ENCODE measurements at places on chromosomes 16 and 17.
A peak's percentile ranks its signal among the peaks of the same experiment; 100 is the strongest.

DNA sequence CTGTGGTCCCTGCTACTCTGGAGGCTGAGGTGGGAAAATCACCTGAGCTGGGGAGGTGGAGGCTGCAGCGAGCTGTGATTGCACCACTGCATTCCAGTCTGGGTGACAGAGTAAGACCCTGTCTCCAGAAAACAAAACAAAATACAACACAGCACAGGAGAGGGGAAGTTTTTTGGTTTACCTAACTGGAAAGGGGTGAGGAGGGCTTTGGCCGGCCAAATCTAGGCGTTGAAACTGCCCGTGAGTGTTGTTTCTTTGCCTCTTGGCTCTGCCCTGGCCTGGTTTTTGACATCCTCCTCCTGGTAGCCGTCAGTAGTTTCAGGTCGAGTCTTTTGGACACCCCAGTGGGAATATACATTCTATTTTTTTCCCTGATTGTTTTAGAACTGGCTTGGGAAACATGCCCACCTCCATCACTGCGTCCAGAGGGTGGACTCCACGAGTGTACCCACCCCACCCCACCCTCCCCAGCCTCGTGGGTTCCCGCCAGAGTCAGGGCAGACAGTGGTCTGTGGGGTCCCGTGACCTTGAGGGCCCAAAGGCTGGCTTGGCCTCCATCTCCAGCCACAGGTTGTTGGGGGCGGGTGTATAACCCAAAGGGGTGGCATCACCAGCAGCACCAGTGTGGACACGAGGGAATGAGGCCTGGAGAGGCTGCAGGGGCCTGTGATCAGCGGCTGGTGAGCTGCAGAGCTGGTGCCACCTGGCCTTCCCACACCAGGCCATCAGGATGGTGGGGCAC lies 42.7 kb downstream of the NT5M start:
- DNase-seq: no peak

DNA sequence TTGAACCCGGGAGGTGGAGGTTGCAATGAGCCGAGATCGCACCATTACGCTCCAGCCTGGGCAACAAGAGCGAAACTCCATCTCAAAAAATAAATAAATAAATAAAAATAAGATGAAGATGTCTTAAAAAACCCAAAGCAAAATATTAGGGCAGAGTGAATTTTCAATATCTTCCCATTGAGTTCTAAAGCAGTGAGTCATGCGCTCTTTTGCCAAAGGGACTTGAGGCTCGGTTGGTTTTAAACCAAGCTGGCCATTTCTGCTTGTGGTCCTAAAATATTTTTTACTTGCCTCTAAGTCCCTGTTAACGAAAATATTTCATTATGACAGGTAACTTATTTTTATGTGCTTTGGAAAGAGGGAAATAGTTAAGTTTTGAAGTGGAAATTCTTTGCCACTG lies 4.7 kb downstream of the PAFAH1B1 start:
- DNase-seq: no peak

DNA sequence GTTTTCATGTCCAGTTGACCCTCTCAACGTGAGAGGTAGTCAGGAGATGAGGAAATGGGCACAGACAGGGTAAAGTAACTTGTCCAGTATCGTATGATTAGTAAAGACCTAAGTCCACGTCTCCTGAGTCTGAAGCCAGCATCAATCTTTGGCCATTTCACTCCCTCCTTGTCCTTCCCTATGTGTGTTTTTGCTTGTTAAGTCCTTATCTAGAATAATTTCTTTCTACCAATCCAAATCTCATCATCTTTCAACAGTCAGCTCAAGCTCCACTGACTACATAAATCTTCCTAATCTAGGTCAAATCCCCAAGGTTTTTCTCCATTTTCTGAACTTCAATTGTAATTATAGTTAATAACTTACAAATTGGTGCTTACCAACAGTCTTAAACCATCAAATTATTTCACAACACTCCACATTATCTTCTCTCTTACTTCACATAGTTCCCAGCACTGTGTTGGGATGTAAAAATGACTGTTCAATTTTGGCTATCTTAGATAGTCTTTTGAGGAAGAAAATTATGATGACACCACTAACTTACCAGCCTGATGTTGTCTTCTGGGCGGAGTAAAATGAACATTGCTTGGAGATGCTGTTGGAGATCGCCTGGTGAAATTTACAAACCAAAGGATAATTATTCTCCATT lies 72.3 kb upstream of the CORO6 start:
- no peak for DNase-seq

GRCh38 chr17:51647826-51648225 lies 387.5 kb downstream of the UTP18 start:
- no peak for DNase-seq

- DNase-seq: no peak
Observed at GRCh38 chr16:2472488-2472864, 1.4 kb downstream of the NTN3 start.

GRCh38 chr17:11372692-11373091 lies 131.7 kb downstream of the SHISA6 start:
- DNase-seq: no peak

DNA sequence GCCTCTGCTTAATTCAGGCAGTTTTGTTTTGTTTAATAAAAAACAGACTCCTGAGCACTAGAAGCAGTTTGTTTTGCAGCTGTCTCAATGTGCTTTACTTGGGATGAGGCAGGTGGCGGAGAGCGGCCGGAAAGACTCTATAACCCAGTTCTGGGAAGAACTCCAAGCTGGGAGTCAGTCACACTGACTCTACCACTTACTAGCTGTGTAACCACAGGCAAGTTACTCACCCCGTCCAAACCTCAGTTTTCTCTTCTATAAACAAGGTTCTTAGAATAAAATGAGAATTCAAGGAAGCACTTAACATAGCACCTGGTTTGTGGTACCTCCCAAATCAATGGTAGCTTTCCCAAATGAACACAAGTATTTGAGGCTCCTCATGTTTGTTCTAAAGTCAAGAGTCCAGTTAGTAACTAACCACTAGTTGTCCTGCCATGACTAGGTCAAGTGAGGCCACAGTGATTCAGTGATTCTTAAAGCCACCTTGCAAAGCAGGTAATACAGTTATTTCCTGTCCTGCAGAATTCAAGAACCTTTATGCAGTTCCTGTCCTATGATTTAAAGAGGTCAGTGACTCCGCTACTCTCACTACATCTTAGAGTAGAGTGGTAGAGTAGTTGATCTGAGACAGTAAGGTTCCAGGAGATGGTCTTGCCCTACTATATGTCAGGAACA lies 2.7 kb downstream of the TXNDC17 start:
- DNase-seq: no peak

- no peak for DNase-seq
Observed at GRCh38 chr17:3762922-3763776, 37.8 kb downstream of the ITGAE start.

DNA sequence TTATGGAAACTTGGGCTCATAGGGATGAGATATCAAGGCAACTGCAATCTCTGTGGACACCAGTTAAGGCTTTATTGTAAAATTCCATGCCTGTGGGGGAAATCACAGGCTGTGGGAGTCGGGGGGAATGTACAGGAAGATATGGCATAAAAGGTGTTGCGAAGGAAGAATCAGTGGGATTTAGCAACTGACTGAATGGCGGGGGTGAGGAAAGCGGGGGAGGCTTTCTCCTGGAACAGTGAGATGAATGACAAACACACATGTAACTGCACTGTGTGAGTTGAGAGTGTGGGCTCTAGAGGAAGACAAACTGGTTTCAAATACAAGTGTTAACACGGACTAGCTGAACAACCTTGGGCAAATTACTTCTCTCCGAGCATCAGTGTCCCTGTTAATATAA lies 143.7 kb downstream of the PRKCB start:
- no peak for DNase-seq

GRCh38 chr16:78269256-78269655 lies 169.8 kb downstream of the WWOX start:
- DNase-seq: no peak

GRCh38 chr17:7523033-7523432 lies 25.8 kb upstream of the TNFSF12 start:
- peak; percentile 28 for DNase-seq

DNA sequence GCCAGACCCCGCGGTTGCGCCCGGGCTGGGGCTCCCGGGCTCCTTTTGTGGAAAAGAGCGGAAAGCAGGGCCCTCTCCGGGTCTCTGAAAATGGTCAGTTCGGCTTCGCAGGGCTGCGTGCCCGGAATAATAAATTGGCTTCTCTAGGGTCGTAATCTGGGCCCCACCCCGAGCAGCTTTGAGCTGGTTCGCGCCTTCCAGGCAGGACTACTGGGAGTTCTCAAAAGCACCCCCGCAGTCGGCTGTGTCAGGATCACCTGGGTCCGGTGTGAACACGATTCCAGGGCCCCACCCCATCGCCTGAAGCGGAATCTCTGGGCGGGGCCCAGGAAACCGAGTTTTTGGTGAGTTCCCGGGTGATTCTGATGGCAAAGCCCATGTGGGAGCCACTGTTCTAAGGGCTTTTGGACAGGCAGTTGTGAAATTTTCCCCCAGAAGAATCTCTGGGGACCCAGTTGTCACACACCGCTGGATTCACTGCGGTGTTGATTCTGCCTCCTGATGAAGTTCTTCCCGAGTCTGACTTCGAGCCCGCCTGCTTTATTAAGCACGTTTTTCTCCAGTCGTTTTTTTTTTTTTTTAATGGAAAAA lies 77.0 kb downstream of the MRC2 start:
- DNase-seq: no peak

DNA sequence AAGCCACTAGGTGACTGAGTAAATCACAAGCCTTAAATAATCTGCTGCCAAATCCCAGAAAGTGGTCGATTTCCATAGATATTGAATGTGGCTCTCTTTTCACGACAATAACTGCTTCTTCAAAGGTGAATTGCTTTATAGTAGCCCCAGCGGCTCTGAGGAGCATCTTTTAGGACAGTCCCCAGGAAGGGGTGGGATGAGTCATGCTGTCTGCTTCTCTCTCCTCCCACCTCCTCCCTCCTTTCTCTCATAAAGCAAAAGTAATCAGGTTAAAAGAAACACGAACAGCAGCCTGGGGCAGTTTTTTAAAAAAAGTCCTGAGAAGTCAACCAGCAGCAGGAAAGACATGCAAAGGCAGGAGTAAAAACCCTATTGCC lies 1.8 kb downstream of the KIAA0513 start:
- DNase-seq: peak; percentile 26

GRCh38 chr17:46044286-46044928 lies 45.4 kb downstream of the STH start:
- no peak for DNase-seq

DNA sequence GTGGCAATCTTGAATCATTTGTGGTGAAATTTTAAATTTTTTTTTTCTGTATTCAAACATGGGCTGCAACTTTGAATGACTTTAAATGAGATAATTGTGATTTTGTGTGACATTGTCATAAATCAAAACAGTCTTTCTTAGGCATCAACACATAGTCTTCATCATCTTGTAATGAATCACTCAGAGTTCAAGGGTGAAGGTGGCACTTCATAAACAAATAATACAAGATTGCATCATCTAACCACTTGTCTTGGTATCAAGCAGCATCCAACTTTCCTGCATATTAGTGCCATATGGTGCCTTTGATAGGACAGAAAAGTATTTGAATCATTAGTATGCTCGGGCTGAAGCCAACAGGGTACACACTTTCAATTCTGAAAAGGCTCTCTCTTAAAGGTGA lies 392.4 kb upstream of the GOT2 start:
- DNase-seq: no peak

GRCh38 chr17:32007463-32008298 lies 498 bp downstream of the LRRC37B start:
- peak; percentile 22 for DNase-seq

- DNase-seq: no peak
Observed at GRCh38 chr16:59892376-59892775, 1158.3 kb upstream of the GOT2 start.

- DNase-seq: no peak
Observed at GRCh38 chr16:1167276-1168107, 14.6 kb downstream of the CACNA1H start.

- DNase-seq: no peak
Observed at GRCh38 chr17:21213638-21214014, 335 bp downstream of the TMEM11 start.

- peak; percentile 6 for DNase-seq
Observed at GRCh38 chr17:63222655-63223054, 223.5 kb downstream of the CYB561 start.

- no peak for DNase-seq
Observed at GRCh38 chr16:78549366-78549765, 449.9 kb downstream of the WWOX start.

DNA sequence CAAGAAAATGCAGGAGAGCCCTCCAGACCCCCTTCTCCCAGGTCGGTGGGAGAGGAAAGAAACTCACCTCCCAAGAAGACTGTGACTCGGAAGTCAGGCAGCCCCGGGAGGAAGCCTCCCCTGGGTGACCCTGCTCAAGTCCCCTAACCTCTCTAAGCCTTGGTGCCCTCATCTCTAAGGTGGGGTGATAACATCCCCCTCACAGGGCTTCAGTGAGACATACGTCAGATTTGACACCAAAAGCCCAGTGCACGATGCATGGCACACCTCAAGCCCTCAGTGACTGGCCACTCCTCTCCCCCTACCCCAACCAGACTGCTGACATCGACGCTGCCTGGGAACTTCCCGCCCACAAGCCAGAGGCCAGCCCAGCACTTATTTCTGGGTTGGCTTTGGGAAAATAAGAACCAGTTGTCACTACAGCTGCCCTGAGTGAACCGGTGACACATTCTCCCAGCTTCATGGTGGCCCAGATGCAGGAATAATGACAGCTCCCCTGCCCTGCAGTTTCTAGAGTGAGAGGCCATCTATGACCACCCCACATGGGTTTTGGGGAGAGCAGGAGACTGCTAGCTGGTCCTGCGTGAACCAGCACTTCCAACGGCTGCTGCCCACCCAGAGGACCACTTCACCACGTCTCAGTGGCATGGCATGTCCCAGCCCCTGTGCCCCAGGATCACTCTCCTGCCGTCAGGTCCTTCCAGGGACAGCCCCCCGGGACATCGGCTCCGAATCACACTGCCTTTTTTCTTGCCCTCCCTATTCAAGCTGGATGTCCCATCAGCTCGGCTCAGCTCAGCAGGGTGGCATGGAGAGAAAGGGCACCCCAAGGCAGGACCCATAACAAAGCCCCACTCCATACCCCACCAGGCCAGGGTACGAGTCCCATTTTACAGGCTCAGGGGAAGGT lies 9.5 kb downstream of the KNOP1 start:
- no peak for DNase-seq

DNA sequence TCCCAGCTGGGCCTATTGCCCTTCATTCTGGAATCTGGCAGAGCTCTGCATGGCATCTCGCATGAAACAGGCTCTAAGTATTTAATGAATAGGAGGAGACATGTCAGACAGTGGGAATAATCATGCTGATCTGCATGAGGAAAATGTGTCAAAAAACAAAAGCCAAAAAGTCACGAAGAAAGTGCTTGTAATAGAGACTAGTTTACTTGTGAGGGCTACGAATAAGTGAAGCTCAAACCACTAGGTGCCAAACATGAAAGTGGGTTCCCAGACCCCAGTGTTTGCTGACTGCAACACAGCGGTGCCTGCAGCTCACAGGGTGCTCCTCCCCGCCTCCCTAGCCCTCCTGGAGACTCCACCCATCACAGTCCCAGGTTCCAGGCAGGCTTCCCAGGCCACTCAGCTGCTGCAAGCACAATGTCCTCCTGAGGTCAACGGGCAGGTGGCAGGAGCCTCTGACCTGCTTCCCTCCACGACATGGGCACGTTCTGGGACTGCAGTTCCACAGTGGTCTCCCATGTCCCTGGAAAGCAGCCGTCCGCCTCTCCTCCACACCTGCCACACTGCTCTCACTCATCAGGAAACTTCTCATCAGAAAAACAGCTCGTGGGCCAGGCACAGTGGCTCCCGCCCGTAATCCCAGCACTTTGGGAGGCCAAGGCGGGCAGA lies 96.5 kb downstream of the ANKRD11 start:
- DNase-seq: no peak

GRCh38 chr16:57999971-58000705 lies at the start of gene ZNF319:
Gene ZNF319 (minus strand): TSS chr16:58000672. CDS start chr16:57998265, 2,407 bp downstream.
- no peak for DNase-seq

- DNase-seq: no peak
Observed at GRCh38 chr16:89374393-89374960, 115.9 kb downstream of the ANKRD11 start.

Data from activated T-cell treated with anti-CD3 and anti-CD28 coated beads for 48 hours (primary cell).